Brain microvascular endothelial cell (primary cell): ENCODE measurements at places on chromosomes 12 and 14.

DNA sequence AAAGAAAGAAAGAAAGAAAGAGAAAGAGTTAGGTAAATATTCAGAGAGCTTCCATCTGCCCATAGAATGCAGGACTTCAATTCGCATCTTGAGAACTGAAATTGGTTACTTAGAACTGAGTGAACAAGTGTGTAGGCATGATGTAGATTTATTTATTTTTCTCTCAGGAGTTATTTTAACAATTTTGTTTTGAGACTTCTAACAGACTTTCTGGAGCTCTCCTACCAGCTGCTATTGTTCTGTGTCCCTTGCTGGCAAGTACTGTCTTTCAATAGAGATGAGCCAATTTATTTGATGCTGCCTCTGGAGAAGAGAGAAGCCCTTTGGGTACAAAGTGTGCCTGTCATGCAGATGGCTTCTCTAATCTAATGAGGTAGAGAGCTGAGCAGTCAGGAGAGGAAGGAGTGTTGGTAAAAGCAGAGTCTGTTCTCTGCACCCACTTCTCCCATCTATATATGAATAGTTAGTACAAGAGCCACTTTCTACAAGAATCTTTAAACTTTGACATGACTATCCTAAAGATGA is 67.0 kb downstream of the SYT1 start:
- DNase-seq: no peak

DNA sequence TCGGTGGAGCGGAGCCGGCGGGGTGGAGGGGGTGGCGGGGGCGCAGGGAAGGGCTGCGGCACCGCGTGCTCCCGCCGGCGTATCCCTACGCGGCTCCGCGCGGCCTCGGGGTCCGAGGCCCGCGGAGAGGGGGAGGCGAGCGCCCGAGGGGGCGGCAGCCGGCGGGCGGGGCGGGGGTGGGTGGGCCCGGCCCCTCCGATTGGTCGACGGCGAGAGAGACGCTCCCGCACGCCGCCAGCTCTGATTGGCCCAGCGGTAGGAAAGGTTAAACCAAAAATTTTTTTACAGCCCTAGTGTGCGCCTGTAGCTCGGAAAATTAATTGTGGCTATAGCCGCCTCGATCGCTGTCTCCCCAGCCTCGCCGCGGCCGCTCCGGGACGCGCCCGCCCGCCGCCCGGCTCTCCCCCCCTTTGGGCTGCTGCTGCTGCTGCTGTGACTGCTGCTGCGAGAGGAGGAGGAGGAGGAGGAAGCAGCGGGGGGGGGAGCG is at the start of gene FOXG1:
FOXG1 (plus strand) TSS at position 319 of the 487 bp plus-strand sequence. CDS start 493 bp downstream, outside the sequence.
- no peak for DNase-seq

- no peak for DNase-seq
Observed at GRCh38 chr12:51836827-51837173, 11.7 kb downstream of the FIGNL2 start.

GRCh38 chr14:89040080-89040459 is 215.6 kb downstream of the TTC8 start:
- DNase-seq: no peak

- DNase-seq: no peak
Observed at GRCh38 chr14:53375599-53375998, 222.5 kb upstream of the DDHD1 start.

DNA sequence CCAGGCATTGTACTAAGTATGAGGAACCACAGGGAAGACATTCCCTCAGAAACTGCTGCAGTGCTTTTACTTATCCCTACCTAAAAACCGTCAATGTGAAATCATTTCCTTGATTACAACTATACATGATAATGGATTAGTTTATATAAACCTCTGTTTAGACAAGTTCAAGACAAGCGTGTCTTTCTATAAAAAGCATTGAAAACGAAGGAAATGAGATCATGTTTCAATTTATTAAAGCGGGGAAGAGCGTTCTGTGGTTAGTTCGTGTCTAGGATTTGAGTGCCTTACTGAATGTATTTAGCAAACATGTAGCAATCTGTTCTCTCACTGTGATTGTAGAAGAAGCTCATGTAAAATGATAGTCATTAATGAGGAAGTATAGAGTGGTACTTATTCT is 37.5 kb downstream of the GALC start:
- no peak for DNase-seq

DNA sequence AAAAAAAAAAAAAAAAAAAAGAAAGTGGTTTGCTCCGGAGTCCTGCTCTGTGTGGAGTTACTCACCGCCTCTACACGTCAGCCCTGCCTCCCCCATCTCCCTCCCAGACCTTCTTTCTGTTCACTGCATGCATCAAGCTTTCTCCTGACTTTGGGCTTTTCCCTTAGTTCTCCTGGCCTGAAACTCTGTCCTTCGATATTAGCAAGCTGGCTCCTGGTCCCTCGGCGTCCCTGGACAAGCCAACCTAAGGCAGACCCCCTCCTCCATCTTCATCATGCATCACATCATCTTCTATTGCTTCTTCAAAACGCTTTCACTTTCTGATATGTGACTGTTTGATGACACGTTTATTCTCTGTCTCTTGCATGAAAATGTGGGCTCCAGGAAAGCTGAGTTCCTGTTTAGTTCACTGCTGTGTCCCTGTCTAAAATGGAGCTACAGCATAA is 40.6 kb downstream of the SLC15A4 start:
- DNase-seq: peak; percentile 7

DNA sequence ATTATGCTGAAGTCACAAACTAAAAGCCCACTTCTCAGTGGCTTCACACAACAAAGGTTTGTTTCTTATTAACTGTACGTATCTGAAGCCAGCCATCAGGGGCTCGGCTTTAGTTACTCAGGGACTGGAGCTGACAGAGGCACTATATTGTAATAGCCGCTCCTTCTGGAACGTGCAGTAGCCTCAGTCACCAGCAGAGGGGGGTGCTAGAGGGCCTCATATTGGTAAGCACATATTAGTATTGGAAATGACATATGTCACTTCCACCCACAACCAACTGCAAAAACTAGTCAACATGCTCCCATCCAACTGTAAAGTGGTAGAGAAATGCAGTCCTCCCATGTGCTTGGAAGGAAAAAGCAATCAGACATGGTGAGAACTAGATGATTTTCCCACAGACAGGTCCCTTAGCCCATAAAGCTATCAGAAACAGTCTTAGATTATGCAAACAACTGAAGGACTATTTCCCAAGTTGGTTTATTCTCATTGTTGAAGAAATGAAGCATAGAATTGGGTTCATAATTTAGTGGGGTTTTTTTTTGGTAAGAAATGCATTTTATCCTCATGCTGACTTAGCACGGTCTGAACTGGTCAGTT is 183.6 kb upstream of the G2E3 start:
- DNase-seq: peak; percentile 76

DNA sequence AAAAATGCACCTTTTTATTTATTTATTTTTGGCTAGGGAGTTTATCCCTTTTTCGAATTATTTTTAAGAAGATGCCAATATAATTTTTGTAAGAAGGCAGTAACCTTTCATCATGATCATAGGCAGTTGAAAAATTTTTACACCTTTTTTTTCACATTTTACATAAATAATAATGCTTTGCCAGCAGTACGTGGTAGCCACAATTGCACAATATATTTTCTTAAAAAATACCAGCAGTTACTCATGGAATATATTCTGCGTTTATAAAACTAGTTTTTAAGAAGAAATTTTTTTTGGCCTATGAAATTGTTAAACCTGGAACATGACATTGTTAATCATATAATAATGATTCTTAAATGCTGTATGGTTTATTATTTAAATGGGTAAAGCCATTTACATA is 14.9 kb upstream of the SNAPC1 start:
- DNase-seq: no peak

- no peak for DNase-seq
Observed at GRCh38 chr14:41607966-41608663, 1.4 kb downstream of the LRFN5 start.

- no peak for DNase-seq
Observed at GRCh38 chr12:89657066-89657465, 51.6 kb downstream of the ATP2B1 start.

GRCh38 chr14:64673748-64674147 is 30.5 kb upstream of the PLEKHG3 start:
- no peak for DNase-seq

DNA sequence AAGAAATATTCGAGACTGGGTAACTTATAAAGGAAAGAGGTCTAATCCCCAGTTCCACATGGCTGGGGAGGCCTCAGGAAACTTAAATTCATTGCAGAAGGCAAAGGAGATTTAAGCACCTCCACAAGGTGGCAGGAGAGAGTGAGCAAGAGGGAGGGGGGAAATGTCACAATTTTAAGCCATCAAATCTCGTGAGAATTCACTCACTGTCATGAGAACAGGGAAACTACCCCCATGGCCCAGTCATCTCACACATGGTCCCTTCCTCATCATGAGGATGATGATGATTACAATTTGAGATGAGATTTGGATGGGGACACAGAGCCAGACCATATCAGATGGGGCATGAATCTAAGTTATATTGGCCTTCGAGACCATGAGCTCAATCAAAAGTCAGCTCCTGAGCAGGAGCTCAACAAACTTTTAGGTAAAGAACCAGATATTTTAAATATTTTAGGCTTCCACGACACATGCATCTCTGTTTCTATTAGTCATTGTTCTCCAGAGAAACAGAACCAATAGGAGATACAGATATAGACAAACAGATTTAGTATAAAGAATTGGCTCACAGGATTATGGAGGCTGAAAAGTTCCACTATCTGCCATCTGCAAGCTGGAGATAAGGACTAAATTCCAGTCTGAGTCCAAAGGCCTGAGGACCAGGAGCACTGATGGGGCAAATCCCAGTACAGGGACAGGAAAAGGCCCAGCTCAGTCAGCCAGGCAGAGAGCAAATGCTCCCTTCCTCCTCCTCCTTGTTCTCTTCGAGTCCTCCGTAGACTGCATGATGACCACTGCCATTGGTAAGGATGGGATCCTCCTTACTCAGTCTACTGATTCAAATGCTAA is 24.9 kb downstream of the DGLUCY start:
- DNase-seq: peak; percentile 10

- DNase-seq: no peak
Observed at GRCh38 chr14:65846196-65846868, 433.8 kb downstream of the FUT8 start.

- DNase-seq: no peak
Observed at GRCh38 chr12:114444422-114445279, 38.7 kb upstream of the TBX5 start.

DNA sequence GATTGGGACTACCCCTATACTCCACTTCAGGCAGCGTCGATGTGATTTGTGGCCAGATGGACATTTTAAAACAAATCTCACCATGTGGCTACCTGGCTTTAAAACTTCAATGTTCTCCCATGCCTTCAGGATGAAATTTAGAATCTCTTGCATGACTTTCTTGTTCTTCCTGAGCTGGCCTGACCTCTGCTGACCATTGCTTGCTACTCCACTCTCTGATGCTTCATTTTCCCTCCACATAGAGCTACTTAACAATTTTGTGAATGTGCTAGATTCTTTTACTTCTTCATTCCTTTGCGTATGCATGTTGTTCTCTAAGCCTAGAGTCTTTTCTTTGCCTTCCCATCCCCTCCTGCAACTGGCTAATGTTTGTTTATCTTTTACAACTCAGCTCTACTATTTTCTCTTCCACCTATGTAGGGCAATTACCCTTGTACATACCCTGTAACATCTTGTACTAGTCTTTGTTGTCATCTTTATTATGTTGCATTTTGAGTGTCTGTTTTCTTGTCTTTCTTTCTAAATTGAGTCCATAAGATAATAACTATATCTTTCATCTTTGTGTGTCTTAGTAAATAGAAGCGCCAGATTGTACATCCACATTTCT is 41.2 kb downstream of the YLPM1 start:
- peak; percentile 40 for DNase-seq

- no peak for DNase-seq
Observed at GRCh38 chr14:101178184-101179072, 274.9 kb upstream of the RTL1 start.

GRCh38 chr14:99603471-99604277 is at the start of gene CCDC85C:
Gene CCDC85C (minus strand): TSS chr14:99604207. CDS start chr14:99603959, 248 bp downstream.
- no peak for DNase-seq

DNA sequence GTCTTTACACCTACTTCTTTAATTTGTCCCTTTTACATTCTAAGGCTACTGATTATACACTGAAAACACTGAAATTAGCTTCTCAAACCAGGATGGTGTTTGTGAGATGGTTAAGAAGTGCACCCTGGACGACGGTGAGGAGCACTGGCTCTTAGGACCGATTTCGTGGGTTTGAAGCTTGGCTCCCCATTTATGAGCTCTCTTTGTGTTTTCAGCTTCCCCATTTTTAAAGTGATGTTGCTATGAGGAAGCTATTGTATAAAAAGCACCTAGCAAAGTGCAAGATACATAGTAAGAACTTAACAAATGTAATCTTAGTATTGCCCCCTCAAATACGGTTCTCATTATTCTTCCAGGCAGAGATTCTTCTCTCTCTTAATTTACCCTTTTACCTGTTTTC is 4.7 kb downstream of the NFYB start:
- no peak for DNase-seq

DNA sequence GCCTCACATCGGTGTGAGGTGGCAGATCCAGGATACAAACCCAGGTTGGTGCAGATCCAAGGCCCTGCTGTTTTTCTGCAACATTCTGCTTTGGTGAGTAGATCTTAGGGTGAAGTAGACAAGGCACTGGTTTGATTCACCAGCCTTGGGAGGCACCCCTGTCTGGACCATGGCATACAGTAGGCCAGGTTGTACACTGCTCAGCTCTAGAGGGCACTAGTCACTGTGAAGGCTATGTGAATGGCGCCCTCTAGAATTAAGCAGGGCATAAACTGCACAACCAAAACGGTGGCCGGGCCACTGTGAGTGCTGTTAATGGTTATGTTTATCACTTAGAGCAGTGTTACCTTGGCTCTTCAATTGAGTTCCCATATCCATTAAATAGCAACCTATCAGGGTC is 280.6 kb upstream of the PWP1 start:
- peak; percentile 34 for DNase-seq

GRCh38 chr12:62130834-62131552 is 129.2 kb upstream of the USP15 start:
- DNase-seq: no peak

- no peak for DNase-seq
Observed at GRCh38 chr12:10097521-10097920, 1.3 kb downstream of the CLEC1A start.

GRCh38 chr12:11457996-11458645 is 62.8 kb upstream of the PRB2 start:
- DNase-seq: no peak

DNA sequence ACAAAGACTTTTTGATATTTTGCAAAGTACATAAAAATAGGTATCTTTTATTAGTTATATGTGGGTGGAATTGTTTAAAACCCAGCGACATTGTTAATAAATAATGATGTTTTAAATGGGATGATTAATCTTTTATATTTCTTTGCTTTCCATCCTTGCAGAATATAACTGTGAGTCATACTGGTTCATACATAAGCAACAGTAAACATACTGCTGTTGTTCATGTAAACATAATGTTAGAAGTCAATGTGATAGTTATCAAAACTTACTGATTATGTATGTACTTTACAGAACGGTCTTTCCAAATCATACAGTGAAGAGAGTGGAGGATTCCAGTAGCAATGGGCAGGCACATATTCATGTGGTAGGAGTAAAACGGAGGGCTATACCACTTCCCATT is 119.8 kb downstream of the ARID2 start:
- no peak for DNase-seq
